Activated CD8-positive, alpha-beta T cell treated with anti-CD3 and anti-CD28 coated beads for 36 hours (primary cell): ENCODE measurements at places on chromosomes 2 and 18.

DNA sequence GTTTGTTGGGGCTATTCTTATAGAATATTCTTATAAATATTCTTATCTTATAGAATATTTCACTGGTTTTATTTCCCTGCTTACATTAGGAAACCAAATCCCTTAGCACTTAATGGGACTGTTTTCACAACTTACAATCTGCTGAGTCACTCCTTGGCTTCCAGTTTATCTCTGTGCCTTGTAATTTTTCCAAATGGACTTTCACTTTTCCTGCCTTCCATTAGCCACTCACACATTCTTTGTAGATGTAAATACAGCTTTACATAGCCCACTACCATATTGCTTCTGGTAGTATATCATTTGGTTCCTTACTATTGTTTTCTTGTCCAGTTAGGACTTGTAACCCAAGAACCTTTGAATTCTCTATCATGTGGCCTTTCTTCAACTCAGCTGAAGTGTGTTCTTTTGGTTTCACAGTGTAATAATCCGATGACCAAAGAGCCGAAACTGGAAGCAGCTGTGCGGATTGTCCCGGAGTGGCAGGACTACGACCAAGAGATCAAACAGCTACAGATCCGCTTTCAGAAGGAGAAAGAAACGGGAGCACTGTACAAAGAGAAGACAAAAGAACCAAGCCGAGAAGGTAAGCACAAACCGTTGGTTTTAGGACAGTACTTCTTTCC, 96.1 kb downstream of the UGGT1 start:
- no peak for DNase-seq

DNA sequence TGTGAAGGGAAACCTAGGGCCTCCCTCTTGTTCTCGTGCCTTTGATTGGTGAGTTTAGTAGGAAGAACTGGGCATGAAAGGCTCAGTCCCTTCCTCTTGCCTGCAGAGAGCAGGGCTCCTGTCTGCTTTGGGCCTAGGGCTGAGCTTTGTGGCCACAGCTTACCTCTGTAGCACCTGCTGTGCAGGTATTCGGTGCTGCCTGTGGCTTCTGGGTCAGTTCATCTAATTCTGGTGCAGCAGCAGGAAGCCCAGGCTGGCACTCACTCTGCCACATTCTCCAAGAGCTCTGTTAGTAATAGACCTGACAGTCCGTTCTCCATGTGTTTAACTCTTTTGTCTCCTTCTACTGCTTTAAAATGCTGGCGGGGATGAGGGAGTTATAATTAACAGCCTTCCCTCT, 96.5 kb downstream of the DLGAP1 start:
- no peak for DNase-seq

GRCh38 chr2:29269095-29269764, 154.0 kb downstream of the CLIP4 start:
- DNase-seq, result no peak

- DNase-seq, result no peak
These were observed 936.6 kb upstream of the FANCL start for GRCh38 chr2:59177748-59178147.

DNA sequence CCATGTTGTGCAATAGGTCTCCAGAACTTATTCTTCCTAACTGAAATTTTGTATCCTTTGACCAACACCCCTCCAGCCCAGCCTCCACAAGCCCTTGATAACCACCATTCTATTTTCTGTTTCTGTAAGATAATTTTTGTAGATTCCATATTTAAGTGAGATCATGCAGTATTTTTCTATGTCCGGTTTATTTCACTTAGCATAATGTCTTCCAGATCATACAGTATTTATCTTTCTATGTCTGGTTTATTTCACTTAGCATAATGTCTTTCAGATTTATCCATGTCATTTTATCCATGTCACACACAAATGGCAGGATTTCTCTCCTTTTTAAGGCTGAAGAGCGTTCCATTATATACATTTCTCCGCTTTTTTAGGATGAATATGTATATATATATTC, 24.4 kb upstream of the ONECUT2 start:
- DNase-seq, result no peak

DNA sequence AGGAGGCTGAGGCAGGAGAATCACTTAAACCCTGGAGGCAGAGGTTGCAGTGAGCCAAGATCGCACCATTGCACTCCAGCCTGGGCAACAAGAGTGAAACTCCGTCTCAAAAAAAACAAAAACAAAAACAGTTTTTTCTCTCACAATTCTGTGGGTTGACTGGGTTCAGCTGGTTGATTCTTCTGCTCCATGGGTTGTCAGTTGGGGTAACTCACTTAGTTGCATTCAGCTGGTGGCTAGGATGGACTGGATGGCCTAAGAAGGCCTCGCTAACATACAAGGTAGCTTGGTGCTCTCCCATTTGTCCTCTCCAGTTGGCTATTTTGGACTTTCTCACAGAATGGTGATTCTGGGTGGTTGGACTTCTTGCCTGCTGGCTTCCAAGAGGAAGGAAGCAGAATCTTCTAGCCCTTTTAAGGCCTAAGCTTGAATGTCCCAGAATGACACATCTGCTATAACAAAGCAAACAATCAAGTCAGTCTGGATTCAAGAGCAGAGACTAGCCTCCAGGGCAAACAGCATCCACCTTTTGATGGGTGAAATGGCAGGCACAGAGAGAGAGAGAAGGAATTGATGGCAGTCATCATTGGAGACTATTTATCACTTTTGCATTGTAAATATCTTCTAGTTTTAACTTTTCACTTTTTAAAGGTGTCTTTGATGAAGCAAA, 17.9 kb downstream of the LAMA3 start:
- no peak for DNase-seq

DNA sequence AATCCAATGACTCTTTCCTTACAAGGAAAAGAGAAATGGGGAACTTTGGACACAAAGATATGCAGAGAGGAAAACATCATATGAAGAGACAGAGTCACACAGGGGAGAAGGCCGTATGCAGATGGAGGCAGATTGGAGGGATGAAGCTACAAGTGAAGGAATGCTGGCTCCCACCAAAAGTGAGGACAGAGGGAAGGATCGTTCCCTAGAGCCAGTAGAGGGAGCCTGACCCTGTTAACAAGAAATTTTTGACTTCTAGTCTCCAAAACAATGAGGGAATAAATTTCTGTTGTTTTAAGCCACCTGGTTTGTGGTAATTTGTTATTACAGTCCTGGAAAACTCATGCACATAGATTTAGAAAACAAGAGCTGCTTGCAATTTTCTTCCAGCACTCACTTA, 169.3 kb downstream of the PMAIP1 start:
- DNase-seq, result no peak

GRCh38 chr18:28198620-28199019, 21.7 kb upstream of the CDH2 start:
- no peak for DNase-seq

DNA sequence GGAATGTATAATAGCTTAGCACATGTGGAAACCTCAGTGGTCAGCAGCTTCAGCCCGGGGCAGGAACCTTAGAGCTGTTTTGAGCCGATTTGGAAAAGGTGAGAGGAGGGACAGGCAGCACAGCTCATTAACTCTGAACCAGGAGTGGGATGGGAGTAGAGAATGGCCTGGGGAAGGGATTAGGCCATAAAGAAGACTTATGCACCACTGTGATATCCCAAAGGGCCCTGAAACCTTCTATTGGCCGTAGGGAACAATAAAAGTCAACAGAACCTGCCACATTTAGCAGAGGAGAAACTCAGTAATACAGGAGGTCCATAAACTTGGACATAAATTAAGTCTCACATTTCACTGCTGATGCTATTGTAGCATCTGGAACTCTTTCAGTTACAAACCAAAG, 124.2 kb upstream of the REV1 start:
- DNase-seq, result no peak

GRCh38 chr2:222656526-222657446, 894 bp upstream of the FARSB start:
- DNase-seq, result peak; percentile 31

GRCh38 chr2:73131807-73132206, 19.1 kb upstream of the RAB11FIP5 start:
- no peak for DNase-seq

DNA sequence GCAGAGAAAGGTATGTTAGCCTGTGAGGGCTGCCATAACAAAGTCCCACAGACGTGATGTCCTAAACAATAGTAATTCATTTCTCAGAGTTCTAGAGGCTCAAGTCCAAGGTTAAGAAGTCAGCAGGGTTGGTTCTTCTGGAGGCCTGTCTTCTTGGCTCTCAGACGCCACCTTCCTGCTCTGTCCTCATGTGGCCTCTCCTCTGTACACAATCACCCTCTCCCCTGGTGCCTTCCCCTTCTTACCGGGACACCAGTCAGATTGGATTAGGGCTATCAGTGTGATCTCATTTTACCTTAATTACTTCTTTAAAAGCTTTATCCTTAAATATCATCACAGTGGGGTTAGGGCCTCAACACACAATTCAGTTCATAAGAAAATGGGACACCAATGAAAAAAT, 860.5 kb downstream of the RNF144A start:
- DNase-seq, result no peak

DNA sequence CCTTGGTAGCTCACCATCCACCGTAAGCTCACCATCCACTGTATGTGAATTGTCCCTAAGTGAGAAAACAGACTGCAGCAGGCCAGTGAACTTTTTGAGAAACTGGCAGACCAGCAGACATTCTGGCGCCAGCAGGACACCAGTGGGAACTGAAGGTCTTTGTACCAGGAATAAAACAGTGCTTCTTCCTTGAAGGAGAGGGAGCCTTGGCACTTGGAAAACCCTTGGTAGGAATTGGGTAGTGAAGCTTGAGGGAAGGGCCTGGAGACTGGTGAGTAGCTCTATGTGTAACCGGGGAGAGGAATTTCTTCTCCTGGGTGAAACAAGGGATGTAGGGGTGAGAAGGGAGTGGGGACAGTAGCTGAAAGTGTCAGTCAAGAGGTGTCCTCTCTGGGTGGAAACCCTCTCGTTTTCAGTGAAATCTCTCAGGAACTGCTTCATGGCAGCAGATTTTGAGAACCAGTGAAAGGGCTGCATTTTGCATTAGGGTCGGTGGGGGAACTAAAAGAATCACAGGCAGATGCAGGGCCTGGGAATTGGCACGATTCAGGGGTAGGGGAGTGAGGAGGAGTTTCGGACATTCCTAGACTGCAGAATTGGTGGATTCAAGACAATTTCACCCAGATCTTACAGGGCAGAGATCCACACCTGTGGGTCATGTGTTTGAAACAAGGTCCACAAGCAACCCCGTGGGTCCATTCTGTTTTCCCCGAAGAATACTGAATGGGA, 131.5 kb upstream of the DLX2 start:
- DNase-seq, result no peak

DNA sequence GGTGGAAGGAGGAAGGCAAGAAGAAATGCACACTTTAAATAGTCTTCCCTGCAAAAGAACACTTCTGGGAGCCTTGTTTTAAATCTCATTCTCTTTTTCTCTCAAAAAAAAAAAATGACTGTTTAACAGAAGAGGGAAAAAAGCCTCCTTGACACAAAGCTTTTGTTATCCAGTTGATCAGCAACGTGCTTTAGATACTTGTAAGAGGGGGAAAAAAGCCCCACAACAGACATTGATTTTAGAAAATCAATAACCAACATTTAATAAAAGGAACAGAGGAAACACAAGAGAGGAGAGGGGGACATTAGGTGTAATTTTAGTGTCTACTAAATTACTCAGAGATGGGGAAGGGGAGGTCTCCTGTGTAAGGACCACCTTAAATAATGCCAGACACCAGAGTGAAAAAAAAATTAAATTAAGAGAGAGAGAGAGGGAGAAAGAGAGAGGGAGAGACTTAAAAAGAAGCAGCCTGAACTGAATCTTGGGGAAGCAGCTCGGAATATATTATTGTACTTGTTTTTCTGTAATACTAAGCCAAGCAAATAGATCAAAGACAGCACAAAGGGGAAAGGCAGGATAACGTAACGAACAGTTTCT, 4.7 kb downstream of the ZEB2 start:
- no peak for DNase-seq

DNA sequence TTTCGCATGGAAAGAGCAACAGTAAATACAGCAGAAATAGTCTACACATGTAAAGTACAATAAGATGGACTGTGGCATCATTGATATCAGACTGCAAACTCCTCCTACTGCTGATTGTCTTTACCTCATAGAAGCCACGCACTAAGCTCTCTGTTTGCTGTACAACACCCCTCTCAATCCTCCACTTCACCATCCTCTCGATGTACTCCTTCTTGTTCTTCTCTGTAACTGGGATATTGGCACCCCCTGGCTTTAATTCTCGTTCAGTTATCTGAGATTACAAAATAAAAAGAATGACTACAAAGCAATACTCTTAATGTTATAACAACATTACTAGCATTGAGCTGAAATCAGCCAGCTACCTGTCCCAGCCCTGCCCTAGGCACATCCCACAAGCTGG, 49.3 kb upstream of the STK17B start:
- no peak for DNase-seq

GRCh38 chr2:9445089-9445488, 21.6 kb downstream of the CPSF3 start:
- no peak for DNase-seq

GRCh38 chr2:9336576-9337314, 86.6 kb downstream of the ITGB1BP1 start:
- no peak for DNase-seq

DNA sequence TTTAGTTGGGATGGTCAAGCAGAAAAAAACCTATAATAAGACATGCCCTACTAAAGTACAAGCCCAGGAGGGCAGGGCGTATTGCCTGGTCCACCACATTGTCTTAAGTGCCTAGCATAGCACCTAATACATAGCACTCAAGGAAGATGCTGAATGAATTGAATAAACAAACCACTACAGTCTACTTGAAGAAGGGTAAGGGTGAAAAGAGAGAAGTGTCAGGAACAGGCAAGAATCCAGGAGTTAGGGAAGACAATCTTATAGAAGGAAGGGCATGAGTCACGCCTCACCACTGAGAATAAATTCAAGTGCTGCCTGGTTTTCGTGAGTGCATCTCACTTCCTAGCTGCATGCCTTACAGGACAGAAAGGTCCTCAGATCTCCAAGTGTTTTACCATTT, 13.9 kb downstream of the SLC19A3 start:
- DNase-seq, result no peak

GRCh38 chr18:37242826-37243560, 322.6 kb downstream of the CELF4 start:
- no peak for DNase-seq

DNA sequence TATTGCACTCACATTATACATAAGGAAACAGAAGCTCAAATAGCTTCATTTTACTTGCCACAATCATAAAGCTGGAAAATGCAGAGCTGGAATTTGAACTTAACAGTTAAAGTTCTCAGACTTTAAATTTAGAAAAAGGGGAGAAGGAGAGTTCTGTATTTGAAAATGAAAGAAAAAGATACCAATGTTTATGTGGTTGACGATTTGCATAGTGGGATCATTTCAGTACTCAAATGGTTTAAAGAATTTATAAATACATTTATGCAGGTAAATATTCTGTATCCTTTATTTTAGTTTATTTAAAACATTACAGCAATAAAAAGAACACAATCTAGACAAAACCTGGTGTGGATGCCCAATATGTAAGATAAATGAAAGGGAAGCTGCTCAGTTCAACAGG, 25.5 kb upstream of the STAT4 start:
- DNase-seq, result no peak

DNA sequence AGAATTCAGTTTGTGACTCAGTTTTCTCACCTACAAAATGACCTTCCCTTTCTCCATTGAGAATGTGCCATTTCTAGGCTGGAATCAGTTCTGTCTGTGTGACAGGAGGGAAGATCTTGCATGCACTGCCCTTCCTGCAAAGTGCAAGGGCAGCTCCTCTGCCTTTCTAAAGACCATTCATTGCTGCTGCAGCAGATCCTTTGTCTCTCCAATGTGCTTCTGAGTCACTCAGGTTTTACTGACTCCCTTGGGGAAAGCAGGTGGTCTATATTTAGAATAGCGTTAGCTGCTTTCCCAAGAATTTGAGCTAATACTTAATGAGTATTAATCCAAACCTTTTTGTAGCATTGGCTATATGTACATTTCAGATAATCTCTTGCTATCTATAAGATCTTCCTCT, 62.5 kb downstream of the DAW1 start:
- no peak for DNase-seq
